Lower lobe of right lung (tissue), 2 donors: ENCODE measurements at places on chromosomes 5 and 9. TPM values are rescaled to one million over a fixed set of nuclear protein-coding genes. Genes with fewer than 3 reads are reported as not detected.

GRCh38 chr5:126865299-126865698, 88.4 kb downstream of the LMNB1 start:
- no peak for DNase-seq

DNA sequence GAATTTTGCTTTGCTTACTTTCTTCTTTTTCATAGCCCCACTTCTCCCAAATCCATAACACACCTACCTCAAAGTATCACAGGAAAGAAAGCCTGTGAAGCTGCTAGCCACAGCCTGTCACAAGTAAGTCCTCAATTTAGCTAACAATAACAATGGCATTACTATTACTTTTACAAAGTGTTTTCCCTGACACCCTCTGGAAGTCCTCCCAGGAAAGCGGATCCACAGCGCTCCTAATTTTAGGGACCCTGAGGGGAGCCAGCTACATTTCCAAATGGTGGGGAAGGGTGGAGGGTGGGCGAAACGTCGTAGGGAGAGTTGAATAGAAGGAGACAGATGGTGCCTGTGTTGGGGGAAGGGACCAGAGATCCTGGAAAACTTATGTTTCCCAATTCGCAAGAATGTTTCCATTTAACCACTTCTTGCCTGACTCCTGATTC, 523 bp upstream of the WWC1 start:
- no peak for DNase-seq

GRCh38 chr5:174426388-174426787, 298.0 kb upstream of the MSX2 start:
- DNase-seq: no peak

DNA sequence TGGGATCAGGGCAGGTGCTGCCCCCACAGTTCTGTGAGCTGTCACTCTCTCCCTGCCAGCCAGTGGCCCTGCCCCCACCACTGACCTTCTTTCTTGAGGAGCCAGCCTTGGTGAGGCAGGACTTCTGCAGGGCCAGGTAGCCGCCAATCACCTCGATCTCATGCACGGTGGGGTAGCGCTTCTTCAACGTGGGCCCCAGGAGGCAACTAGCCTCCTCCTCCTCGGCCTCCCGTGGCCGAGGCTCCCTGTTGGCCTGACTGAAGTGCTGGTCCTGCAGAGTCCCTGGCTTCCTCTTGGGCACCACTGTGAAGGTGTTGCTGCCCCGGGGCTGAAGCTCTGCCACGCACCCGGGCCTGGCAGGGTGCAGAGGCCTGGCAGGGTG, 1.6 kb downstream of the TPRN start:
- no peak for DNase-seq

DNA sequence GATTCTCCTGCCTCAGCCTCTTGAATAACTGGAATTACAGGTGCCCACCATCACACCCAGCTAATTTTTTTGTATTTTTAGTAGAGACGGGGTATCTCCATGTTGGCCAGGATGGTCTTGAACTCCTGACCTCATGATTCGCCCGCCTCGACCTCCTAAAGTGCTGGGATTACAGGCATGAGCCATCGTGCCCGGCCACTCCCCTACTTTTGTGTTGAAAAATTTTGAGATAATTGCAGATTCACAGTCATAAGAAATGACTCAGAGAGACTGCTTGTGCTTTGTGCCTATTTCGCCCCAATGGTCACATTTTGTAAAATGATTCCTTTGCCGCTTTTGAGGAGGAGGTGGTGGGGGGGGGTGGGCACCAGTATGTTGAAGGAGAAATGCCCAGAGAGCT, 48.1 kb upstream of the SH3PXD2B start:
- DNase-seq: no peak

- DNase-seq: no peak
Measured at GRCh38 chr5:3009605-3010004, 258.1 kb upstream of the IRX2 start.

- no peak for DNase-seq
Measured at GRCh38 chr9:124122813-124123462, 111.4 kb downstream of the LHX2 start.

DNA sequence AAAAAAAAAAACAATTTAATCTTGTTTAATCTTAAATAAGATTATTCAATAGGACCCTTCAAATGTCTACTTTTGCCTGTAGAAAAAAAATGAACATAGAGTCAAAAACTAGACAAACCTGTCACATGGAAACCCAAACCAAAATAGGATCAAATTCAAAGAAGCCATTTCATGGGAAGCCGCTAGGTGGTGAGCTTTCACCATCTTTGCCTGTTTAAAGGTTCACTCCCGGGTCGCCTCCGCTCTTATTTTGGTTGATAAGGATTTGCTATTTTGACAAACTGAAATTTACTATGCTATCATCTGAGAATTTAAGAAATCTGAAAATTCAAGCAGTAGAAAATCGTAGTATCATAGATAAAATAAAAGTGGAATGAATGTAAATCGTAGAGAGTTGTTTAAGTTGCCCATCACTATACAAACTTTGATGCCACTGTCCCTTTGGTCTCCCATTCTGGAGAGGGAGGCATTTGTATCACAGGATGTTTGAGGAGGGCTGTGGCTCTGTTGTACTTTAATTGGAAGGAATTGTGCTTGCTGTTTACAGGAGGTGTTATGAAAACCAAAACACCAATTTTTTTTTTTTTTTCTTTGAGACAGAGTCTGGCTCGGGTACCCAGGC, 43.5 kb upstream of the DNAH5 start:
- DNase-seq: no peak

GRCh38 chr9:116549061-116549664, 137.9 kb upstream of the TRIM32 start:
- DNase-seq: peak; percentile 70

DNA sequence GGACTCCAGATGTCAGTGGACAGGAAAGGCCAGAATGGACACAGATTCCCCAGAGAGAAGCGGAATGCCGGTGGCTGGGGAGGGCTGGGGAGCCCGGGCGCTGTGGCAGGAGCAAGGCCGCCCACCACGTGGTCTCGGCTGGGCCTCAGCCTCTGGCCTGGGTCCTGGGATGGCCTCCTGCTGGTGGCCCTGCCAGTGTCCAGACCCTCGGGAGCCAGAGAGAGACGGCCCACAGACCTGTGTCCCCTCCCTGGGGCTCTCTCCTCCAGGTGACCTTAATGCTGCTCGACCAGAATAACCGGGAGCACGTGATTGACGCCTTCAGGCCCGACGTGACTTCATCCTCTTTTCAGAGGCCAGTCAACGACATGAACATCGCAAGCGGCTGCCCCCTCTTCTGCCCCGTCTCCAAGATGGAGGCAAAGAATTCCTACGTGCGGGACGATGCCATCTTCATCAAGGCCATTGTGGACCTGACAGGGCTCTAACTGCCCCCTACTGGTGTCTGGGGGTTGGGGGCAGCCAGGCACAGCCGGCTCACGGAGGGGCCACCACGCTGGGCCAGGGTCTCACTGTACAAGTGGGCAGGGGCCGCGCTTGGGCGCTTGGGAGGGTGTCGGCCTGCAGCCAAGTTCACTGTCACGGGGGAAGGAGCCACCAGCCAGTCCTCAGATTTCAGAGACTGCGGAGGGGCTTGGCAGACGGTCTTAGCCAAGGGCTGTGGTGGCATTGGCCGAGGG, 19.0 kb downstream of the FBXW5 start:
- no peak for DNase-seq

- peak; percentile 54 for DNase-seq
Measured at GRCh38 chr9:69376651-69377050, 51.6 kb downstream of the ENTREP1 start.

GRCh38 chr9:113481176-113481787, 17.8 kb downstream of the RGS3 start:
- DNase-seq: no peak

DNA sequence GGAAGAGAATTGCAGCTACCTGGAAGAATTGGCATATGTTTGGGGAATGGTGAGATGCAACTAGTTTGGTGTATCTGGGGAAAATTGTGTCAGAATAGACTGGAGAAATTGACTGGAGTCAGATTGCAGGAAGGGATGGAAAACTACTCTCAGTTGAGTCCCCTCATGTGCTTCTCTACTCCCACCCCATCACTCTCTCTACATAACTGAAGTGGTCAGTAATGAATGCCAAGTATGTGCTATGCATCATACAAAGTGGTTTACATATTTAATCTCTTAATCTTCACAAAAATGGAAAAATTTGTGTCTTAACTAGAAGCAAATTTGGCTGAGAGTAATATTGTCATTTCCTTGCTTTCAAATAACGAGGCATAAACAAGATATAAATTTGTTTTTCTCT, 146.4 kb upstream of the TNC start:
- DNase-seq: no peak

DNA sequence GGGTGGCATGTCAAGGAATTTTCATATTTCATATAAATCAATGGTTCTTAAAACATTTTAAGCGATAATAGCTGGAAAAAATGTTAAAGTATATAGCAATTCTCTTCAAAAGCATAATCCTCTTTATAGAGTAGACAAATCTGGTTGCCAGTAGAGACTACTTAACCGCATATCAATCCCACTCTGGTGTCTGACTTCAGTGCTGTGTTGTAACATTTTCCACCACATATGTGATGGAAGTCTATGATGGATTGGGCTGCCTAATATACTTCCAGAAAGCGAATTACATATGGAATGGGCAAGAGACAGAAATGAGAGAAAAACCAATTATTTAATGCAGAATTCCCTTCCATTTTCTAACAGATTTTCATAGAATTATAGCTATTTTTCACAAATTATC, 54.3 kb downstream of the FBN2 start:
- no peak for DNase-seq

- DNase-seq: no peak
Measured at GRCh38 chr5:170327168-170327567, 29.6 kb upstream of the LCP2 start.

DNA sequence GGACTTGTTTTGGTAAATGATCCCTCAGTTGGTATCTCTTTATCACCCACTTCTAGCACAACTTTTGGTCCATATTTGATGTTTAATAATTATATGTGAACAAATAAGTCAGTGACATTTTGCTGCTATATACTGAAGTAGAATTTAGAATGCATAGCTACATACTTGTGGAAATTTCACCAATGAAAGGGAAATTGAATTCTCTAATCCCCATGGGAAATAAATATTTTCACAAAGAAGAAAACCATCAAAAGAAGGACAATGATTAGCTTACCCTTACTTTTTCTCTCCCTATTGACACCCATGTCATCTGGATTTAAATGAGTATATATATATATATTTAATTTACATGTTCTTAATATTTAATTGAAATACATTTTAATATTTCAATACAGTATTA, 94.3 kb upstream of the DAB2 start:
- DNase-seq: no peak

DNA sequence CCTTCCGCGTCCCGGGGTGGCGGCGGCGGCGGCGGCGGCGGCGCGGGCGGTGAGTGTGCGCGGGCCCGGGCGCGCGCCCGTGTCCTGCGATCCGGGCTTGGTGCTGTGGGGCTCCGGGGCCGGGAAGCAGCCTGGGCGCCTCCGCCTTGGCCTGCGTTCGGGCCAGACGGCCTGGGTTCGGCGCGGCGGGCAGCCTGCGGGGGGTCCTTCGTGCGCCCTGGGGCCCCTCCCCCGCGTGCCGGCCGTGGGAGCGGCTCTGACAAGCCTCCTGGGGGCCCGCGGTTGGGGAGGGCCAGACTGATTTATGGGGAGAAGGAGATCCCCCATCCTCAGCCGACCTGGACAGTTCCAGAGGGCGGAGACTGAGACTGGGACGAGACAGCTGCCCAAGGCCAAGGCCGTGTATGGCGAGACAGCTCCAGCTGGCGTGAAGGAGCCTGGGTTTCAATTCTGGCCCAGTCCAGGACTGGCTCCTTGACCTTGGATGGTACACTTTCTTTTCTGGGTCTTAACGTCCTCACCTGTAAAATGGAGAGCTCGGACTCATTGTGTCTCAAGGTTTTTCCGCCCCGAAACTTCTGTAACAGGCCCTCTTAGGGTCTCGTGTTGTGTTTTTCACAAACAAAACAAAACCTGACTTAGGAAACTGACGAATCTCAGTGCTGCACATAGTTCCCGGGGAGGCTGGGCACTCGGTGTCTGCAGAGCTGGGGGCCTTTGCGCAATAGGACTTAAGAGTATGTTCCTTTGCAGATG, 603 bp downstream of the TMEM268 start:
- DNase-seq: peak; percentile 75

GRCh38 chr5:67021521-67021920, 175.1 kb downstream of the CD180 start:
- DNase-seq: no peak

DNA sequence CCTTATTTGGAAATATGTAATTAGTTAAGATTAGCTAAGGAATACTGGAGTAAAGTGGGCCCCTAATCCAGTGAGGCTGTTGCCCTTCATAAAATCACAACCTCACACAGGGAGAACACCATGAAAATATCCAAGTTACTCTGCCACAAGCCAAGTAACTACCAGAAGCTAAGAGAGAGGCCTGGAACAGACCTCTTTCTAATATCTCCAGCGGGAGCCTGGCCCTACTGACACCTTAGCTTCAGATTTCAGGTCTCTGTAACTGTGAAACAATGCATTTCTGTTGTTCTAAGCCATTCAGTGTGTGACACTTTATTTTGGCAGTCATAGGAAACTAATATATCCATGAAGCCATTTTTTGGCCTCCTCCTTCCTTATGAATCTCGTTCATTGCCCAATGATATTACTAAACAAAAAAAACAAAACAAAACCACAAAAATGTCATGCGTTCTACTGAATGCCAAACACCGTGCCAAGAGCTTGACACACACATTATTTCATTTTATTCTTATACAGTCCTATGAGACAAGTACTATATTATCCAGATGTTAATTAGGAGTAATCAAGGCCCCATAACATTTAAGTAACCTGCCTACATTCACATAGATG, 699.0 kb downstream of the MAT2B start:
- no peak for DNase-seq

DNA sequence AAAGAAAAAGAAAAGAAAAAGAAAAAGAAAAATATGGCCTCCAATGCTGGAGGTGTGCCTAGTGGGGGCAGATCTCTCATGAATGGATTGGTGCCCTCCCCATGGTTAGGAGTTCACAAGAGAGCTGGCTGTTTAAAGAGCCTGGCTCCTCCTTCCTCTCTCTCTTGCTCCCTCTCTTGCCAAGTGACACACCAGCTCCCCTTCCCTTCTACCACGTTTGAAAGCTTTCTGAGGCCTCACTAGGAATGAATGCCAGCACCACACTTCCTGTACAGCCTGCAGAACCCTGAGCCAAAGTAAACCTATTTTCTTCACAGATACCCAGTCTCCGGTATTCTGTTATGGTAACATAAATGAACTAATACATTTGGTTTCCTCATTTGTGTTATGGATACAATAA, 14.4 kb upstream of the GALNT10 start:
- no peak for DNase-seq

The SPATA24 gene
- 3.5 TPM for total RNA-seq

The CMYA5 gene
- 2.0 TPM for total RNA-seq

The TAF1L gene
- total RNA-seq: not detected

The PCDHA4 gene
- total RNA-seq: 0.59 TPM

The PCAT7 gene
- total RNA-seq: 0.30 TPM

The SPINK5 gene
- 2.1 TPM for total RNA-seq

The DMGDH gene
- 1.3 TPM for total RNA-seq

The LMNB1 gene
- 13.5 TPM for total RNA-seq

The RMI1 gene
- 6.7 TPM for total RNA-seq

The TAF11L13 gene
- total RNA-seq: not detected
